ENCODE measurements at places on chromosomes 11 and 22.
A peak's percentile ranks its signal among the peaks of the same experiment; 100 is the strongest.

- DNase-seq: no peak
These were observed 18.9 kb downstream of the POLA2 start for GRCh38 chr11:65280646-65281045.

- DNase-seq: no peak
These were observed 137.7 kb downstream of the MN1 start for GRCh38 chr22:27663812-27664211.

- no peak for DNase-seq
These were observed 33.5 kb upstream of the FAM181B start for GRCh38 chr11:82767123-82767522.

GRCh38 chr11:124865902-124866851 lies 945 bp downstream of the ROBO3 start:
- DNase-seq: peak; percentile 83

- DNase-seq: no peak
These were observed 859 bp upstream of the BIRC3 start for GRCh38 chr11:102316346-102316904.

DNA sequence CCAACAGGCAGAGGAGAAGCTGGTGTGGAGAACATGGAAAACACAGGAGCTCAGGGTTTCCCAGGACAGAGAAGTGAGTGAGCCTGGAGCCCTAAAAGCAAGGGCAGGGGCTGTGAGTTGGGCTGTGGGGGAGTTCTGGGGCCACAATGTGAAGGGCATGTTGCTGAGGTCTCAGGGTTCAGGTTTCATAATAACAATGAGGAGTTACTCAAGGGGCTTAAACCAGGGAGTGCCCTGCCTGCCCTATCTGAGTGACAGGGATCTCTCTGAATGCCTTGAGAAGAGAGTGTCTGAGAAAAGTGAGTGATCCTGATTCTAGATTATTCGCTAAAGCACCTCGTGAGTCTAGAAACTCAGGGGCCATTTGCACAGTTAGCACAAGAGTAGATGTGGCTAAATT lies 129.6 kb downstream of the VPREB1 start:
- no peak for DNase-seq

DNA sequence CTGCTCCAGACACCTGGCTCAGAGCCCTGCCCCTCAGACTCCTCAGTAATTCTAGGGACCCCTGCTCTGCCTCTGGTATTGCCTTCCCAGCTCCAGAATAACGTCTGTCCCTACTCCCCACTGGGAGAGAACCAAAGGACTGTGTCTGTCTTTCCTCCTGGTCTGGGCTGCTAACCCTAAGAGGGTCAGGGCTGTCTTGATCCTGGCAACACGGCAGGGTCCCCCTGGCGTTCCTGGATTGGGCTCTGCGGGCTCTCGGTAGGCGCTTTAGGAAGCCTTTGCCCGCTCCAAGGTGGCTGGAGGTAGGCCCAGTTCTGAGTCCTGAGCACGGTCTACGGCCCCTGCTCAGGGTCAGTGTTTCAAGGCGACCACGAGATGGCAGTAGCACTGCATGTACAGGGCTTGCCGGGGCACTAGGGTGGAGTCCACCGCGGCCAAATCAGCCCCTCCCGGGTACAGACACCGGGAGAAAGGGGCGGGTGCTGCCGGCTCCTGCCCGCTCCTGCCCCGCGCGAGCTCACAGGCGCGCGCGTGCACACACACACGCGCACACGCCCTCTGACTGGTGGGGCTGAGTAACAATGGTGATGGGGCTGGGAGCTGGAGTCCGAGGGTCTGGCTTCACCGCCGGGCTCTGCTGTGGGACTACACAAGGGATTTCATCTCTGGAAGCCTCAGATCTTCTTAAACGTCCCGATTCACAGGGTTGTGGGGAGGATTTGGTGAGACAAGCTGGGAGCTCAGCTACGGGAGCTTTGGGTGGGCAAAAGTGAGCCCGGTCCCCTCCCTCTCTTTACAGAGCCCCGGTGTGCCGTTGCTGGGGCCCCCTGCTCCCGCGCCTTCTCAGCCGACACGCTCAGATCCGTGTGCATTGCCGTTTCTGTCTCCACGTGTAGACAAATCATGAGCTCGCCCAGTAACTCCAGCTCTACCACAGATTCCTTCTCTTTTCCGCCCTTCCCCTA lies 30.1 kb upstream of the HMOX1 start:
- DNase-seq: peak; percentile 98

- DNase-seq: no peak
These were observed 393.5 kb downstream of the JRKL start for GRCh38 chr11:96783311-96783710.

- no peak for DNase-seq
These were observed 6.7 kb downstream of the SCARF2 start for GRCh38 chr22:20430720-20431510.

- DNase-seq: no peak
These were observed 44.4 kb downstream of the GDPD5 start for GRCh38 chr11:75481223-75481921.

GRCh38 chr22:23066200-23067022 lies 3.9 kb upstream of the GNAZ start:
- no peak for DNase-seq

DNA sequence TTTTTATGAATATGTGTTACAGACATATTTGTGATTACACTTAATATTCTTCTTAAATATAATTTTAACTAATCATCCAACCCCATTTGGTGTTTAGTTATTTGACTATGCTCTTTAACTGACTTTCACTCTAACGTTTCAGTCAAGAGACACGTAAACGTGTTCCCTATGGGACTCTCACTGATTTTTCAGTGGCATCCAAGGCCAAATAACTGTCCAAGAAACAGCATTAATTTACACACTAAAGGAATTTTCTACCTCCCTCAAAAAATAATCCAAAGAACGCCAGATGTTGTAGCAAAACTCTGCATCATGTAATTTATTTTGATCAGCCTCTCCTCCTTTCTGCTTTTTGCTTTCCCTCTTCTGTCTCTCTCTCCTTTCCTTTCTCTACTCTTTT lies 44.0 kb upstream of the NOX4 start:
- DNase-seq: no peak

GRCh38 chr11:22681281-22681812 lies 14.9 kb downstream of the GAS2 start:
- DNase-seq: no peak

- DNase-seq: no peak
These were observed 9.1 kb upstream of the TUB start for GRCh38 chr11:8071616-8072581.

GRCh38 chr11:118705111-118705741 lies 25.8 kb upstream of the TREH start:
- DNase-seq: no peak

DNA sequence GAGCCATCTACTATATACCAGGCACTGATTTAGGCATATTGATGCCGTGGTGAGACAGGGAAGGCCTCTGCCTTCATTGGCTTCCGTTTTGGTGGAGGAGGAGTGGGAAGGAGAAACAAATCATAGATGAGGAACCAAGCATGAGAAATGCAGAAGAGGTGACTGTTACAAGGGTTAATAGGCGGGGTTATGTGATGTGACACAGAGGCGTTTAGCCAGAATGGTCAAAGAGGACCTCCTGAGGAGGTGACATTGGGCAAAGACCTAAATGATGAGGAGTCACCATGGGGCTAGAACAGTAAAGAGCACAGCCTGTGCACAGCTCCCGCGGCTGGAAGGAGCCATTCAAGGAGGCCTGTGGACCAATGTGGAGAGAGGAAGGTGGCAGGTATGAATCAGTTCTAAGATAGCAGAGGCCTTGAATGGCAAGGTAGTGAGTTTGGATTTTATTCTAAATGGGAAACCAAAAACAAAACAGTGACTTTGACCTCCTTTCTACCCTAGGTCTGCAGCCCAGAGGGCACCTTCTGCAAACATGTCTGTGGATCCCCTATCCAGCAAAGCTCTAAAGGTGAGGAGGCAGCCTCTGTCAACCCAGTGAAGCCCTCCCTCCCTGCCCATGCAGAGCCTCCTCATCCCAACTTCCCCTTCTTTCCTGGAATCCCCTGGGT lies 11.7 kb downstream of the MAFF start:
- DNase-seq: no peak

- DNase-seq: no peak
These were observed 3.2 kb upstream of the ST14 start for GRCh38 chr11:130156108-130157022.

DNA sequence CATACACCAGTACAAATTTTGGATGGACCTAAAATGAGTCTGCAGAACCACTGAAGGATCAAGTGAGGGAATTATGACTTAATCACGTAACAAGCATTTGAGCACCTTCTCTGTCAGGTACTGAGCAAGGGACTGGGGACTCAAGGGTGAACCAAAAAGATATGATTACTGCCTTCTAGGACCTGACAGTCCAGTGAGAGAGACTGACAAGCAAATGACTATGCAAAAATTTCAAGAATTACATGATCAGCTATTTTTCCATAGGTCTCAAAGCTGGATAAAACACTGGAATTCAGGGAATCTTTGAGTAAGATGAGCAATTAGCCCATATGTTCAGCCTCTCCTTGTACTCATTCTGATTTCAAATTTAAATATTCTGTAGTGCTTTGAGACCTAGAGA lies 5.2 kb upstream of the STT3A start:
- DNase-seq: no peak

DNA sequence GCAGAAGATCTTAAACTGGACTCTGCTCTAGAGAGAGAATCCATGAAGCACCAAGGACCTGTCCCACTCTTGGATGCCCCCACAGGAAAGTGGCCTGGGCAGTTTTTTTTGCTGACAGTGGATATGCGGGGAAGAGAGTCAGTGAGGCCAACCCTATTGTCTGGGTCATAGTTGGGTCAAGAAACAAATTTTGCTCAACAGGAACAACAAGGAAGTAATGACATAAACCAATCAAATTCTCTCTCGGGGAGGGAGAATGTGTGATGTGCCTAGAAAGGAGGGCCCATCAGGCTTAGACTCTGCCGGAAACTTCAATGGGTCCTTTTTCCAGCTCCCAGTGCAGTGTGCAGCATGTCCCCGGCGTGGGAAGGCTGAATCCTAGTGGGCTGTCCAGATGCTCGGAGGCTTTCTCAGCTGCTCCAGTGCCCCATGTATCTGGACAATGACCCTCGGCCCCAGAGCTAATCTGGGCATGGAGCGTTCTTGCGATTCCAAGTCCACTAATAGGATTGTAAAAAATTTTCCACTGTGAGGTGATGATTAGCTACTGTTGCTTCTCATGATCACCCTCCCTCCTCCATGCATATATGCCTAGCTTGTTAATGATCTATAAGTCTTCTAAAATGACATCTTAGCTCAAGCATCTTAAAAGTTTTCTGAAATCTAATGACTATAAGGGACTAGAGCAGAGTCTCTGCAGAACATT lies 101.0 kb downstream of the SNX19 start:
- DNase-seq: no peak

DNA sequence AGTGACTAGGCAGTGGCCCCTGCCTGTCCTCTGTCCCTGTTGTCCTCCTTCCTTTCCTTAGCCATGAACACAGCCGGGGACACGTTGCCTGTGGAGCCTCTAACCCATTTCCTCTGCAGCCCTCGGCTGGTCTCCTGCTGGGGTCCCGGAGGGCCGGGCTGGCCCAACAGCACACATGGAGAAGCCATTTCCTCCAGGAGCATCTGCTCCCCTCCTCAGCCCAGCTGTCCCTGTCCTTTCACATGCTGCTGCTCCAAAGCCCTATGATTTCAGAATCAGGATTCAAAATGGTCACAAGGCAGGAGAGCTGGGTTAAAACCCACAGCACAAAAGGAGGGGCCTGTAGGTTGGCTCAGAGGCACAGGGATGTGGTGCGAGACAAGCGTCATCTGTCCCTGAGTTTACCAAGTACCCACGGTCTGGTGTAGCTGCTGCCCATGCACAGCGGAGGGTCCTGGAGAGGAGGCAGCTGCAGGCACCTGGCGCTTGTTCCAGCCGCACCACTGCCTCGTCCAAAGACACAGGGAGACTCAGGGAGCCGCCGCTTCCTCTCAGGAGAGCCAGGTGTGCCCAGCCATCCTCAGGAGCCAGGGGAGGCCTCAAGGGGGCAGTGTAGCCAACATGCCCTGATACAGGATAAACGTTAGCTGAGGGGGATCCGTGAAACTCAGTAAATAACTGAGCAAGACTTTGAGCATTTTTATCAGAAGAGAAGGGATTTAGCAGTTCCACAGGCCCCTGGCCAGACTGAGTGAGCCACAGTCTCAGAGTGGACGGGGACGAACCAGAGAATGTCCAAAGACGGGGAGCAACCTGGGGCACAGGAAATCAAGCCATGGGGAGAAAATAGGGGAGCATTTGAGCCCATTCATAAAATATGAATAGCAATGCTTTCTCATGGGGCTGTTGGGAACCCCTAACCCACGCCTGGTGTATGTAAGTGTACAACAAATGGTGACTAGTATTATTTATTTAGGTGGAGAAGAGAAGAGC lies 3.9 kb upstream of the VSIG10L2 start:
- DNase-seq: peak; percentile 72

- DNase-seq: no peak
These were observed 29.5 kb downstream of the TREH start for GRCh38 chr11:118649941-118650340.
